AG08395 (cell line): ENCODE measurements at places on chromosomes 7 and 10.

GRCh38 chr7:11035661-11036060, 62.0 kb downstream of the PHF14 start:
- no peak for DNase-seq

- DNase-seq = no peak
These were observed 207.9 kb downstream of the CTNNA3 start for GRCh38 chr10:67487906-67488619.

- no peak for DNase-seq
These were observed 9.1 kb downstream of the GOT1 start for GRCh38 chr10:99421233-99421739.

DNA sequence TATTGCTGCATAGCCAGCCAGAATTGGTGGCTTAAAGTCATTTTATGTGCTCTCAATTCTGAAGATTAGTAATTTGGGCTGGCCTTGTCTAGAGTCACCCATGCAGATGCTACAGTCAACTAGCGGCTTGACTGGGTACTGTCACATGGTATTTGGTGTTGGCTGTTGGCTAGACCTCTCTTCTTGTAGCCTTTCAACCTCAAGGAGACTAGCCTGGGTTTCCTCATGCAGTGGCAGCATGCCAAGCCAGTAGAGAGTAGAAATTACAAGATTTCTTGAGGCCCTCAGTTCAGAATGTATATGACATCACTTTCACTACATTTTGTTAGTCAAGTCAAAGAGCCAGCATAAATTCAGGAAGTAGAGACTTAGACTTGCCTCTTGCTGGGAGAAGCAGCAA, 3.7 kb upstream of the ZNF800 start:
- no peak for DNase-seq

GRCh38 chr10:132388891-132389432, 8.0 kb upstream of the PWWP2B start:
- no peak for DNase-seq

DNA sequence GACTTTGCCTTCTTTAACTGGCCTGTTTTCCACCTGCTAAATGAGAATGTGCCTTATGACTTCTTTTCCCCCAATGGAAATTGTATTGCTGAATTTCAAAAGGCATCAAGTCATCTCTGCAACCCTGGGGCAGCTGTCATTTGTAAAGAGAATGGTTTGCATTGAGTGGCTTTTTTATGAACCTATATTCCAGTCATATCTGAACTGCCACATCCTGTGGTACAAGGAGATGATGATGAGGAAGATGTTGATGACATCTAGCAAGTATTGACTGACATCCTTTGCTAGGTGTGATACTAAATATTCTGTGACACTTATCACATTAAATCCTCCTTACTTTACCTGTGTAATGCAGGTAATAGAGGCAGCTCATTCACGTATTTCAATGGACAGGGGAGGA, 88.3 kb upstream of the KIAA1217 start:
- no peak for DNase-seq

- DNase-seq = no peak
These were observed 8.3 kb upstream of the FAM133B start for GRCh38 chr7:92598310-92598981.

DNA sequence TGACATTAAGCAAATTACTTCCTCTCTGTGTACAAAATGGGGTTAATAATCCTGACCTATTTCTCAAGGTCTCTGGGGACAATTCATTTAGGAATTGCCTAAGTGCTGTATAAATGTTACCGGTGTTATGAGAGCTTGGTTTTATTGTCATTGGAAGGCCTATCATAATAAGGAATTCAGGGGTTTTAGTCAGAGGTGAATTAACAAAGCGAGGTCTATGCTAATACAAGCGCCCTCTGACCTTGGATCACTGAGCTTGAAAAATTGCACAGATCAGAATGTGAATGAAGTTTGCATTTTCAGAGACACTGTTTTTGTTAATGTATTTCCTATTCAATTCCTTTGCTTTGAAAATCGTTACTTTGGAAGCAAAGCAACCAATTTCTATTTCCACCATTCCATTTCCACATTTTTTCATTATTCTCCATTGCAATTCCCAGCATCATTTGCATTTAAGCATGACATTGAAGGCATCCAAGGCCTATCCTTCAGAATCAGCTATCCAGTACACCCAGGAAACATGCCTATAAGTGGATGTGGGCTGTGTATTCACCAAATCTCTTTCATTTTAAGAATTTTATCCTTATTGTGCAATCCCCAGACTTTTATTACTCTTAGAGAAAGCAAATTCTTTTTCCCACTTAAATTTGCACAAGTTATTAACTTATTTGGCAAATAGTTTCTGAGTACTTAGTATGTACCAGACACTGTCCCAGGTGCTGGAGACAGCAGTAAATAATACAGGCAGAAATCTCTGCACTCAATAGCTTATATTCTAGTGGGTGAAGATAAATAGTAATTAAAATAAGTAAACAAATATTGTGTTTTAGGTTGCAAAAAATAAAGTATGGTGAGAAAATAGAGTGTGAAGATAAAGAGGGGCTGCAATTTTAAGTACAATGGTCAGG, 133.1 kb downstream of the NRCAM start:
- no peak for DNase-seq

DNA sequence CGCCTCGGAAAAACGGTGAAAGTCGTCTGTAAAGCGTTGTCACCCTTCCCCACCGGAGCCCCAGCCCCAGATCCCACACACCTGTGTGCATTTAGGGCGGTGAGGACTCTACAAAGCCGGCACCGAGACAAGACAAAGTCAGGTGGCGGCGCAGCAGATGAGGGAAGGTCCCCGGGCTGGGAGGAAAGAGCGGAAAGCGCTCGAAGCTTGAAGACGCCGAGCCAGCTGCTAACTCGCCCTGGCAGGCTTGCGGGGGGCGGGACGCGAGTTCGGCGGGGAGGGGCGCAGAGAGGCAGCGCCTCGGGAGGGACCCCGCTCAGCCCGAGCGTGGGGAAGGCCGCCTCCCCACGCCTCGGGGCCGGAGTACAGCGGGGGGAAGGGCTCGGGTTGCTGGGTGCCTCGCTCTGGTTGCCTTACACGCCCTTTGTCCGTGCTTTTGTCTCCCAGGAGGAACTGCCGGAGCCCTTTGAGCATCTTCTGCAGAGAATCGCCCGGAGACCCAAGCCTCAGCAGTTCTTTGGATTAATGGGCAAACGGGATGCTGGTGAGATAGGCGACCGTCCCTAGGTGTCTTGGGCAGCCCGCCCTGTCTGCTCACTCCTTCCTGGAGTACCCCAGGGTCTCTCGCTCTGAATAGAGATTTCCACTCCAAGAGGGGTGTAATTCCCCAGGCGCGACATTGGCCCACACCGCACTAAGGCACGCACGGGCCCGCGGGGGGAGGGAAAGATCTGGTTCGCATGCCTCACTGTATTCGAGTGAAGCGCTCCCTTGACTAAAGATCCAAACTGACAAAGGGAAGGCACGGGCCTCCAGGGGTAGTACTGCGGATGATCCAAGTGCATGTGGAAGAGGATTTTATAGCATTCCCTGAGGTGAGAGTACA, 1.6 kb downstream of the TAC1 start:
- no peak for DNase-seq

DNA sequence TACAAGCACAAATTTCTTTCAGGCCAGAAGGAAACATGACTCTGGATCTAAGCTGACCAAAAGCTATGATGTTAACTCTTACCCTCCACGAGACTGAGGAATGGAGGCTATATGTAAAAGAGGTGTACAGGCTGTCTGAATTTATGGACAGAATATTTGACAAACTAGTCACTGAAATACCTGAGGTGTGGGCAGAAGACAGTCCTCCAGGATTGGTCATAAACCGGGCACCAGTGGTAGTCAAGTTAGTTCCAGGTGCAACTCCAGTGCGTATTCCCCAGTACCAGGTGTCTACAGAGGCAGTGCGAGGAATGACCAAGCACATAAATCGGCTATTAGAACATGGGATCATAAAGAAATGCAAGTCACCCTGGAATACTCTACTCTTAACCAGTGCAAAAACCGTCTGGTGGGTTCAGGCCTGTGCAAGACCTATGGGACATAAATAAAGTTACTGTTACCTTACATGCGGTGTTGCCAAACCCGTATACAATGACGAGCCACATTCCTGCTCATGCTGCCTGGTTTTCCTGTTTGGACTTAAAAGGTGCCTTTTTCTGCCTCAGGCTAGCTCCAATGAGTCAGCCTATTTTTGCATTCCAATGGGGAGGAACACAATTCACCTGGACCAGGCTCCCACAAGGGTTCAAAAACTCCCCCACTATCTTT, 6.7 kb upstream of the CYREN start:
- DNase-seq = no peak

DNA sequence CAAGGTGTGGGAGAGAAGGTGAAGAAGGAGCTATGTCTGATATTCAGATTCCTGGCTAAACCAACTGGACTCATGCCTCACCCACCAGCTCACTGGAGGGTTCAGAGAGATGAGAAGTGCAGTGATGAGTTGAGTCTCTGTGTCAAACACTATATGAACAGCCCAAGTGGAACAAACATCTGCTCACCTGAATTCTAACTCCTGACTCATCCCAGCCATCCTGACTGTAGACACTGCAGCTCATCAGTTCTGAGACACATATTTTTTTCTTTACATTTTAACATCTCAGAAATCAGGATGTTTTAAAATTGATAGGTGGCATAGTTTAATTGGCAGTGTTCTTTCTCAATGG, 27.3 kb downstream of the GSDME start:
- DNase-seq = no peak

- peak; percentile 2 for DNase-seq
These were observed 30.9 kb upstream of the KLHL7 start for GRCh38 chr7:23074443-23075261.

DNA sequence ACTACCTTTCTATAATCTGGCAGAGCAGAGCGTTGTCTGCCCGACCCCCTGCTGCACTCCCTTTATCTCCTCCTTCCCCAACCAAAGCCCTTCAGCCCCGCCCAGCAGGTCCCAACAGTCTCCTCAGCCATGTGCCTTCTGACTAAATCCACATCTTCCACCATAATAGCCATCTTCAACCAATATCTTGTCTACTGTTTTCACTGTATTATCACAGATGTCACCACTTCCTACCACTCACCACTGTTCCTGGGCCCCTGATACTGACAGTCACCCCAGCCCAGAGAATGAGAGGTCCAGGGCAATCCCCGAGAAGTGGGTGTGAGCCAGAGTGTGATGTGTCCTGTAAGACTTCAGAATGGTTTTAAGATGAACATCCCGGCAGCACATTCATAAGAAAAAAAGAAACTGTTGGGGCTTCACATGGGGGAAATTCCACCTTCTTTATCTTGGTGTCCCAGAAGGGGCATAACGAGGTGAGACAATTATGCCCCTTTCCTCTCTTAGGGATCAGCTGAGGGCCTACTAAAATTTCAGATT, 25.3 kb downstream of the CCDC6 start:
- no peak for DNase-seq

GRCh38 chr10:101005869-101006567, 6.4 kb downstream of the LZTS2 start:
- DNase-seq = no peak

- no peak for DNase-seq
These were observed 25.9 kb downstream of the CTBP2 start for GRCh38 chr10:125134483-125134848.

GRCh38 chr10:34664706-34665105, 150.4 kb downstream of the PARD3 start:
- no peak for DNase-seq

- DNase-seq = no peak
These were observed 32.6 kb downstream of the SLC26A5 start for GRCh38 chr7:103413407-103413806.

GRCh38 chr10:86315549-86315942, 51.0 kb downstream of the GRID1 start:
- DNase-seq = no peak

DNA sequence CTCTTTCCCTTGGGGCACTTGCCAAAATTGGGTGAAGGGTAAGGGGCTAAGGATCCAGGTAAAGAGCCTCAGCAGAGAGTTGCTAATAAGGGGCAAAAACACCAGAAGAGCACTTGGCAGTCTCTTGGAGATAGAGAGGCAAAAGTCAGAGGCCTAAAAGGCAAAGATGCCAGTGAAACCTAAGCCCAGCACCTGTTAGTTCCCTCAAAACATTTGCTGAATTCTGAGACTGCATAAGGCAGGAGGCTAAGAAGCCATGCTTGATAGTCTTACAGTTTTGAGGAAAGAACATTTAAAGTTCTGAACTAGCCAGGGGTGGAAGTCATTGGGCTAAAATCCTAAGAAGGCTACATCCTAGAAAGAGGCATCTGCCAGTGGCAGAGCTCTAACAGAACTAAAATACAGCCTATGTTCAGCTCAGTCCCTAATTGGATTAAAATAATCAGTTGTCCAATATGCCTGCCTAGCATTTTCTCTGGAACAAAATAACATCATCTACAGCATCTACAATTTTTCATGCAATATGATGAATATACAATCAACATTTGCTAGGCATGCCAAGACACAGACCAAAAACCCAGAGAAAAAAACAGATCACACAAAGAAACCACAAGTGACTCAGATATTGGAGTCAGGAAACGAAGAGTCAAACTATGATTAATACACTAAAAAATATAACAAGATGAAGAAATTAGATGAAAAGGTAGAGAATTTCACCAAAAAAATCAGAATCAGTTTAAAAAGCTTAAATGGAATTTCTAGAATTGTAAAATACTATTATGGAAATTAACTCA, 7.7 kb downstream of the HTR7 start:
- peak; percentile 10 for DNase-seq

DNA sequence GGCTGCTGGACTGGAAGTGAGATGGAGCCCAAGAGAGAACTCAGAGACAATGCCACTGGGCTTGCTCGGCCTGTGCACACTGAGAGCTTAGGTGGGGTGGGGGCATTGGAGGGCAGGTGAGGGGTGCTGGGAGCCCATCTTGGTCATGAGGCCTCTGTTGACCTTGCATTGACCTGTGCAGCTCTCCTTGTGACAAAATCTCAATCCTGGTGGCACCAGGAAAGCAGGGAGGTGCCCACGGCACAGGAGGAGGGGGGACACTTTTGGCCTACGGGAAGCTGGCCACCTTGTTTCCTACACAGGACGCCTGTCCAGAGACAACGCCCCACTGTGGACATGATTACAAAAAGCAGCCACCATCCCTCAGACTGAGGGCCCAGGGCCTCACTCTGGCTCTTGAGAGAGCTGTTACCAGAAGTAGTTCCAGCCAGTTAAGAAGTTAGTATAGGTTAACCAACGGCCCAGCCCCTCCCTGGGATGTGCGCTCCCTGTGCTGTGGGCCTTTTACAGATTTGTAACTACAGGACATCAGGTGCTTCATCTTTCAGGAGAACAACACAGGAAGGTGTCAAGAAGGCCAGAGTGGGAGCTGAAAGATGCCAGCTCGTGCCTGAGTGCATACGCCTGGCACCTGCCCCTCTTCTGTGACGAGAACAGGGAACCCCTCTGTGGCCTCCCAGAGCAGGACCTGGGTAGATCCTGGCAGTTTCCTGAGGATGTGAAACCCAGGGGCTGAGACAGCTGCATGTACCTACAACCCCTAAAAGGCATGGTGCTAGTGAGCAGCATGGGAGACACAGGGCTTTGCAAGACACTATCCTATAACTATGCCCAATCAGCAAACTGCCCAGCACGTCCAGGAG, 10.3 kb downstream of the PKD1L1 start:
- no peak for DNase-seq
